D341Med (cell line): ENCODE measurements at places on chromosomes 2 and 18.

DNA sequence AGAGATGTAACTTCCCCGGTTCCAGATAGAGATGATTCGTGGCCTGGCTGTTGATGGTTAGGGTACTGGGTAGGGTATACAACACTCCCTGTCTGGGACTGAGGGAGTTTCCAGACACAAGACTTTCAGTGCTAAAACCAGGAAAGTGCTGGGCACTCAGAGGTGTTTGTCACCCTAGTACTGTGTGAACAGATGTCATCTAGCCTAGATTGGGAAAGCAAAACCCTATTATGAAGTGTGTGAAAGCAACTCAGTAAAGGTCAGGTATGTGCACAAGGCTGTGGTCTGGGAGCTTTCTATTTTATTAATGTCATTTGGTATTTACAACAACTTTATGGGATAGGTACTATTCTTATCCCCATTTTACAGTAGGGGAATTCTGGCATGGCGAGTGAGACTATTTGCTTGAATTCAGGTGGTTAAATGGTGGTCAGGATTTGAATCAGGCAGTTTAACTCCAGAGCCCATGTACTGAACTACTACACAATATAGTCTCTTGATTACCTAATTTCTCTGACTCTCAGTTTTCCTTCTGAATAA lies 2.6 kb downstream of the BZW1 start:
- no peak for DNase-seq

GRCh38 chr18:12376034-12376753 lies 833 bp downstream of the AFG3L2 start:
- DNase-seq: no peak

GRCh38 chr2:170690640-170691039 lies 24.5 kb upstream of the SP5 start:
- DNase-seq: no peak

- DNase-seq: no peak
These were observed 48.4 kb downstream of the TANK start for GRCh38 chr2:161208527-161209139.

GRCh38 chr2:222483513-222484039 lies 59.2 kb downstream of the SGPP2 start:
- DNase-seq: peak; percentile 66

- no peak for DNase-seq
These were observed 19.8 kb downstream of the YWHAQ start for GRCh38 chr2:9610781-9611548.

DNA sequence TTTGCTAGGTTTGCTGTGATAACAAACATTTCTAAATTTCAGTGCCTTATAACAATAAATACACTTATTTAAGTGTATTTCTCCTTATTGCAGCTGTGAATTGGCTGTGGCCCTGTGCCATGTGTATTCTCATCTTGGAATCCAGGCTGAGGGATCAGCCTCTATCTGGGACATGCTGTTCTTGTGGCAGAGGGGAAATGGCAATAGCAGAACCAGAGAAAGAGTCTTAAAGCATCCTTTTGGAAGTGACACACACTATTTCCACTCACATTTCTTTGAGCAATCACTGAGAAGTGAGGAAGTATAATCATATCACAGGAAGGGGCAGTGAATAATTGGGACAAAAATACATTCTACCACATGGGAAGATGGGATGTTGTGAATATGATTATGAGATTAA lies 66.2 kb upstream of the PROKR1 start:
- no peak for DNase-seq

DNA sequence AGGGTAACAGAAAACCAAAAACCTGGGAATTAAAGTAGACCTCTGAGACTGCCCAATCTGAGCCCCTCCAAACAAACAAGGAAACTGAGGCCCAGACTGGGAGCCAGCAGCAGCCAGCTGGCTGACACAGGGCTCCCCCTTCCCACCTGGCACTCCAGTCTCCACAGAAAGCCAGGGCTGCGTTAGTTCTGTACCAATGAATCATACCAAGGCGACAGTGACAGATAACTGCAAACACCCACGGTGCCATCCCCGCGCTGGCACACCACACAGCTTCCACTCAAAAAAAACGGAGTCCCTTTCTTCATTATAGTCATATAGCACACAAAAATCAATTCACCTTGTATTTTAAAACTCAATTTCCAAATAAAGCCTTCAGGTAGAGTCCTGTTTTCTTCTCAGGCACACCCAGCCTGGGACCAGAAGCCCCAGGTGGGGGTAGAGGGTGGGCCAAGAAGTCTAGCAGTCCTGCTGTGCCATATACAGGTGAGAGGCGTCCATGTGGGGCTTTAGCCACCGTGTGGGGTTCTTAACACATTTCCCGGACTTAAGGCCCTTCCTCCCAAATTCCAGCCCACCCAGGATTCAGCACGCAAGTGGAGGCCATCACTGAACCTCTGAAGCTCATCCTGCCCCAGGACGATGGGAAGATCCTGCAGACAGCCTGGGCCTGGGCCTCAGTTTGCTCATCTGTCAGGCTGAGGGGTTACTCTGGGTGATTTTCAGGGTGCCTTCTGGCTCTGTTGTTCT lies 1.2 kb downstream of the PER2 start:
- DNase-seq: no peak

- no peak for DNase-seq
These were observed 287.3 kb upstream of the HS6ST1 start for GRCh38 chr2:128605931-128606330.

GRCh38 chr2:9388950-9389911 lies 34.1 kb downstream of the ITGB1BP1 start:
- DNase-seq: no peak

- no peak for DNase-seq
These were observed 146.5 kb downstream of the NDUFA10 start for GRCh38 chr2:239878686-239879085.

DNA sequence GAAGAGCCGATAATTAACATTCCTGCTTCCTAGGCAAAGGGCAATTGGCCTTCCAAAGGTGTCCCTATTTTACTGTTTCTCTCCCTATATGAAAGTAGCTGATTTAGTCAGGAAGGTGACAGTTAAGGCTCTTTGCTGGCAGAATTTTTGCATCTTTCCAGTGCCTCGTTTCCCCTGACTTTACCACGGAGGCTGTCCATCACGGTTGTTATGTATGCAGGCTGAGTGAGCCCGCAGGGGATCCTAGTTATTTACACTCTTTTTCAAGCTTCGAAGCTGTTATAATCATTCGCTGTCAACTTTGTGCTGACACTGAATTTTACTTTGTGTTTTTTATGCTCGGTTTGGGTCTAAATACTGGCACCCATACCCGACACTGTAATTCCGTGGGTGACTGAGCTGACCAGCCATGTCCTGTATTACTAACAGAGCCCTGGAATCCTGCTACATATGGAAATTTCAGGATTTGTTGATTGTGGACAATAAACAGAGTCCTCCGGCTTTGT lies 713.8 kb upstream of the FANCL start:
- no peak for DNase-seq

DNA sequence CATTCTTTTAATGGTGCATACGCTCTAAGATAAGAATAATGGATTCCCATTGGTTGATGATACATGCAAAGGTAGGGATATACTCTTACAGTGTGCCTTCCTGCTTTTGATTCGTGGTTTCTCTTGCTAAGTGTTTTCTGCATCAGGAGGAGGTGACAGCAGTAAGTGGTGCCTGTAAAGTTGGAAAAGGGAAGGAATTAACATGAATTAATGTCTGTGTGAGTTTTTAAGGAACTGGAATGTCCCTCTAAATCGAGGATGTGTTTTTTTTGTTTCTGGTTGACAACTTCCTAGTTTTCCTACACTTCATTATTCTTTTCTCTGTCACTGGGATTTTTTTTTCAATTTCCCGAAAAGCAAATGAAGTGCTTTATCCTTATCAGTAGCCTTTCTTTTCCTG lies 54.4 kb downstream of the CRIM1 start:
- DNase-seq: no peak

DNA sequence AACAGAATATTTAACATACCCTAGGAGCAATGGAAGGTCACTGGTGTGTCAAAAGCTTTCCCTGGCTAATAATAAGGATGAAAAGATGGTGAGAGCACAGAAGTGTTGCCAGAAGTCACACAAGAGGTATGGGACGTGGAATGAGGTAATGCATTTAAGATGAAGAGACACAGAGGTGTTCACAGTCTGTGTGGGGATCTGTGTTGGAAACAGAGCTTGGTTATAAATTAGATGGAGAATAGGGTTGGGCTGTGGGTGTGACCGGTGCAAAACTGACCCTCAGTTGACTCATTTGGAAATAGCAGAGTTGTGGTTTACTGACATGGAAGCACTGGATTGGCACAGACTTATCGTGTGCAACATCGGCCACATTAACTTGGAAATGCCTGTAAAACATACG lies 372.5 kb downstream of the SATB2 start:
- no peak for DNase-seq

GRCh38 chr2:54941248-54941984 lies 108.8 kb downstream of the RTN4 start:
- DNase-seq: no peak

- no peak for DNase-seq
These were observed 128.3 kb downstream of the ATP9B start for GRCh38 chr18:79197531-79197930.

GRCh38 chr18:78884502-78884901 lies 95.1 kb upstream of the SALL3 start:
- DNase-seq: no peak

DNA sequence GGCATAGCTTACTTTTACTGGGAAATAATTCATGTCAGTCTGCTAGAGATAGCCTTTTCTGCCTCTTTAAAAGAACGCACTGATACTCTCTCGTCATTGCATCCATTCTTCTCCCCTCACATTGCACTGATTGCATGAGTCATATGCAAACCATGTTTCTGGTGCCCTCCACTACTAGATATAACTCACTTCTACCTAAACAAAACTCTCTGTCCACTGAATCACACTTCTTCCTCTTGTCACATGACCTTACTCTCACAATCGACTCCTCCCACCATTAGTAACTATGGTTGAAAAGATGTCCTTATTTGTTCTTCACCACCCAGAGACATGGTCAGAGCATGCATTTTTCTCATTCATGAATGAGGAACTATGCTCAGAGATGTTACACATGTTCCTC lies 158.0 kb downstream of the CSRNP3 start:
- DNase-seq: no peak

DNA sequence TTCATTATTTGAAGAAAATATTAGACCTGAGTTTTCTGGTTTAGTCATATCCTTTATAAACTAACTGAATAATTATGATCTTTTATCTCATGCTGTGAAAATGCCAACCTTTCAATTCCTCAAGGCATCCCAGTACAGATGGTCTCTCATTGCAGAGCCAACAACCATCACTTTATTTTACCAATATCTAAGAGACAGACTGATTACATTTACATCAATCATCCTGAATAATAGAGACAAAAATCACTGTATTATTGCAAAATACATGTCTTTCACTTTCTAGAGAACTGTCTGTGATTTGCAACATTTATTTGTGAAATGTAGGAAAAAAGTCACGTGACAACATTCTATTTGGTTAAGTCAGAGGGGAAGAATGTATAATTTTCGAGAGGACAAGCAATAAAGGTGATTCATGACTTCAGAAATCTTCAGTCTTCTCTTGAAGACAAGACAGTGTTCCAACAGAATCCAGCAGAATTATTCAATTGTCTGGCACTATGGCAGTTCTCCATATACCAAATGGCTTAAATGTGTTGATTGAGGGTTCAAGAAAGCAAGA lies 503.6 kb upstream of the SYT4 start:
- no peak for DNase-seq

DNA sequence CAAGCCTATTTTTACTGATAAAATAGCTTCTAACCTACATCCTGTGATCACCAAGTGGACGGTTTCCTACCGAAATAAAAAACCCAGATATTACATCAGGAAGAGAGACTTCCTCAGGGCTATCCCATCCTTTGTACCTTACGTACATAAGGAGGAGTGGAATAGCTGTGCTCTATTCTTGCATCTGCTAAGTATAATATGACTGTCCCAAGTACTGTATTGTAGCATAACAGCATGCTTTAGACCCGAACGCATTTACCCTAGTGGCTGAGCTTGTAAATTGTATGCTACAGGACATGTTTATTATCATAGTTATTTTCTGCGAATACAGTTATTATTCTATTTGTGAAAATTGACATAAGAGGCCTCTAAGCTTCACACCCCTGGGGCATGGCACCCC lies 302.4 kb downstream of the CLIP4 start:
- DNase-seq: no peak

DNA sequence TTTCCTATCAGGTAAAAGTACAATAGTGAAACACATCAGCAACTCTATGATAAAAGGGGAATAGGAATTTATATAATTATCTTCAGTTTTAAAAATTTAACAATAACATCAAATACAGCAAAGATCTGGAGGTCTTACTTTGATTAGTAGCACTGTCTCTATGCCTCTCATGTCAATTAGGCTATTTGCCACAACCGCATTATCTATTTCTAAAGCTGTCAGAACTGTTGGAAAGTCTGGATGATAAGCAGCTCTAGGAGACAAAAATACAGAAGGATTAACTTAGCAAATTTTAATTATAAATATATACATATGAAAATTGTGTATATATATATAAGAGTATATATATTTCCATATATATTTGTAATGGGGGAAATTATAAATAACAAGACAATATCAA lies 45.1 kb downstream of the SMC6 start:
- DNase-seq: no peak

- no peak for DNase-seq
These were observed 2.8 kb downstream of the NCKAP1 start for GRCh38 chr2:183035298-183035953.

GRCh38 chr2:234412726-234413125 lies 84.2 kb downstream of the ARL4C start:
- no peak for DNase-seq

DNA sequence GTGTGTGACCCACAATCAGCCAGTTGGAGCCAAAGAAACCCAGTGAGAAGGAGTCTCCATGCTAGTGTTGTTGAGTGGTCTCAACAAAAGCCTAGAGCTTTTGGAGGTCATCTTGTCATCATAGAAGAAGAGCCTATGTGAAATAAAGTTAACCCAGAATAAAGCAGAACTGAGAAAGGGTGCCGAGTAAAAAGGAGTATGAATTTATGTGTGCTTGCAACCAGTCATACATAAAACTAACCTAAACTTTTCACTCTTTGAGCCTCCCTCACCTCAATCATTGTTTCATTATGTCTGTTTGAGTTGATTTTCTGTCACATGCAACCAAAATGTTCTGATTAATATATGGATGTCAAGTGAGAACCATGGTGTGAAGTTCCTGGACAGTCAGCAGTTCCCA lies 599.3 kb upstream of the ZEB2 start:
- DNase-seq: no peak

DNA sequence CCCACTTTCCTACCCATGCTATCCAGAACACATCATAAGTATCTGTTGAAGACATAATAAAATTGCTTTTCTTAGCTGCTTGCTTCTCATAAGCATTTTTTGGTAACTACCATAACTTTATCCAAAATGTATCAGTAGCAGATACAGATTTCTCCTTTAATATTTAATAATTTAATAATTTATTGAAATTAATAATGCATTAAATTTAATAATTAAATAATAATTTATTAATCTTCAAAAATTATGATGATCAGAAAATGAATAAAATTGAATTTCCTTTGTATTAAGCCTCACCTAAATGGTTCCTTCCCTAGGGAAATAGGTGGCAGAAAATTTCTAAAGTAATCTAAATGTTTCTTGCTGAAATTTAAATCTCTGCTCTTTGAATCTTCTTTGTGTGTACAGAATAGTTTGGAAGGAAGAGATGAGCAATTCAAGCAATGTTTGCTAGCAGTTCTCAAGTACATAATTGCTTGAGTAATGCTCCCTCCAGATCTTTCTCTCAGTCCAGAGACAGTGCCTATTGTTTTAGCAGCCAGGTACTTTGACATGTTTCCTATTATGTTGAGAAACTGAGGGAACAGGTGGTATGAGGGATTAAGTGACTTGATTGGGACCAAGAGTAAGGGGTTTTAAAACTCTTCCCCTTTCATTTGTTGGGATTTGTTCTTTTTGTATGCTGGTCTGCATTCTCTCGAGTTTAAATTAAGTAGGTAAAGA lies 123.1 kb upstream of the CYP26B1 start:
- DNase-seq: no peak
